ENCODE measurements at places on chromosomes 6 and 20.
A peak's percentile ranks its signal among the peaks of the same experiment; 100 is the strongest.

DNA sequence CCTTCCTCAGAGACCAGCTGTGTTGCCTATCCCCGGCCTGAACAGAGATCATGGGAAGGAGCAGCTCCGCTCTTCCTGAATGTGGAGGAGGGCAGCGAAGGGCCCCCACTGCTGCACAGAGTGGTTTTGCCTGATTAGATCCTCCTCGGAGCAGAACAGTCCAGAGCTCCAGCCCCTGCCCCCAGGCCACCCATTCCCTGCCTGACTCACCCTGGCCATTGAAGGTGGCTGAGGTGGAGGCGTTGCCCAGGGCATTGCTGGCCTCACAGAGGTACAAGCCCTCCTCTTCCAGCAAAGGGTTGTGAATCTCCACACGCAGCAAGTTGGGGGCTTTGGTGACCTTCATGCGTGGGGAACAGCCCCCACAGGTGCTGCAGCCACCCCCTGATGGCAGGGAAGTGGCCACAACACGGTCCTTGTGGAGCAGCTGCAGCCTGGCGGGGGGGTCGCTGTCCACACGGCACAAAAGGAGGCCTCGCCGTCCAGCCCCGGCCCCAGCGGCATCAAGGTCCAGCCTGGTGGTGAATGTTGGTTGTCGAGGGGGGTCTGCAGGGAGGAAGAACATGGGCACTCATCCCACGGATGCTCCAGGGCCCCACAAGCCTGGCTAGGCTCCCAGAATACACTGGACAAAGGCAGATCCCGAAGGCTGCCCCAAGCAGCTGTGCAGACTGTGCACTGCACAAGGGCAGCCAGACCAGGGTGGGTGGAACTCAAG lies 14.7 kb downstream of the SIGLEC1 start:
- no peak for DNase-seq

DNA sequence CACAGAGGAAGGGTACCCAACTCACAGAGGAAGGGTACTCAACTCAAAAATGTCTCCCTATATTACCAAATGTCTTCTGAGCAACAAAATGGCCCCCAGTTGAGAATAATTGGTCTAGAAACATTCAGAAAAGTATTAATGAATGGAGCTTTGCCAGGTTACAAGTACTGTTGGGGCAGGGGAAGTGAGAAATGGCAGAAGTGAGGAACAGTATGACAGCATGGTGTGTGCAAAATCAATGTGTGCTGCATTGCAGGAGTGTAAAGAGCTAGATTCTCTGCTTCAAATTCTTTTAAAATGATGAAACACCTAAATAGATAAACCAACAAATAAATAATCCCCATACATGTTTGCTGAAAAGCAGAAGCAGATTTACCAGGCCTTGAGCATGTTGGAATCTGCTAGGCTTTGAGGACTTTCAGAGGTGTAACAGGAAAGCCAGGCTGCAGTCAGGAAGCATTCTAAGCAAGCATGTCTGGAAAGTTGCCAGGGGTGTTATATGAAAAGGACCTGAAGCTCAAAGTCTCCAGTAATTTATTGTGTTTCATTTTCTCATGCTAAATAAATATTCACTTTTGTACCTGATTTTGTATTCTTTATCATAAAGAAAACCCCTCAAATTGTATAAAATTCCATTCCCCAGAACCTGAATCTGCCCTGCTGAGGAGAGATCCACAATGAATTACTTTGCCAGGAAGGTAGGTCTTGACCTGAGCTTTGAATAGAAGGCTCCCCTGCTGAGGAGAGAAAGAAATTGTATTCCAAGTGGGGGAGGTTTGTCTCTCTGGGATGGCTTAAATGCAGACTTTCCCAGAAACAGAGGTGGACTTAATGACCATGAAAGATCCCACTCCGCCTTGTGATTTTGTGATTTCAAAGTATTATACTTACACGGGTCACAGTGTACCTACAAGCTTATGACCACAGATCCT lies 265.0 kb upstream of the MARCKS start:
- no peak for DNase-seq

GRCh38 chr6:149264629-149265028 lies 52.9 kb upstream of the TAB2 start:
- DNase-seq = no peak

DNA sequence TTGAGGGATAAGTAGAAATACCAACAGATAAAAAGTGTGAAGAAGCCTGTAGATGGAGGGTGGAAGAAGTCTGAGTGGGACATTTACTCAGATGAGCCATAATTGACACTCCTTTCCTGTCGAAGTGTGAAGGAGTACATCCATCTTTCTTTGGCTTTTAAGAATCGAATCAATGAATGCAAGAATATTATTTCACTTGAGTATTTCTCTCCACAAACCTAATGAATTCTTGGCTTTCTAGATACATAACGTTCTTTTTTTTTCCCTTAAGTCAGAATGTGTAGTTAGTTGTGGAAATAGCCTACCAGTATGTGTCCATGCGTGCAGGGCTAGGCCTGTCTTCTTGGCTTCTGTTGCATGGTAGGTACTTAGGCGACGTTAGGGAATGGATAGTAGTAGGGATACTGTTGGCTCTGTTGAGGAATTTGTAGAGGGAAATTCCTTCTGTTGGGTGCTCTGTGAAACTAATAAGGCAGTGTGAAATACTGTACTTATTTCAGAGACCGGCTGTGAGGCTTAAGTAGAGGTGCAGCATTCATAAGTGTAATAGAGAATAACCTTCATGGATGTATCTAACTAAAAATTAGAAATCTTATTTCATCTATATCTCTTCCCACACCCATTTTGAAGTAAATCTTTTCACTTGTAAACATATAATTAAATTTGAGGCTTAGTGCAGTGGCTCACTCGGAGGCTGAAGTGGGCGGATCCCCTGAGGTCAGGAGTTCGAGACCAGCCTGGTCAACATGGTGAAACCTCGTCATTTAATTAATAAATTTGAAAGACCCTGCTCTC lies 1.5 kb downstream of the RPS18 start:
- DNase-seq = no peak

DNA sequence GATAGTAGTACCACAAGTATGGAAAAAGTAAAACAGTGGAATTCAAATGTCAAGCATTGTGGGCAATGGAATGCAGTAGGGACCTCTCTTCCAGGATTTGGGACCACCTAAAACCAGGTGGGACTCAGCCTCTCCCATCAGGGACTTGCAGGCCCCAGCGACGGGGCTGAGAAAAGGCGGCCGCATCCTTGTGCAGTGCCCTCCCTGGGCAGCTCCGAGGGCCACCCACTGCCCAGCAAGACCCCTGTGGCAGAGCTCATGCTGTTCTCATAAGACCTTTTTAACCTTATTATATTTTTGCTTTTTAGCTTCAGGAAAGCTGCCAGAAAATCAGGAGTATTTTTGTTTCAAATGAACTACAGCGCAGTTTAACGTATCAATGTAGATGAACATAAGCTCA lies 142.6 kb upstream of the RPS6KA2 start:
- no peak for DNase-seq

DNA sequence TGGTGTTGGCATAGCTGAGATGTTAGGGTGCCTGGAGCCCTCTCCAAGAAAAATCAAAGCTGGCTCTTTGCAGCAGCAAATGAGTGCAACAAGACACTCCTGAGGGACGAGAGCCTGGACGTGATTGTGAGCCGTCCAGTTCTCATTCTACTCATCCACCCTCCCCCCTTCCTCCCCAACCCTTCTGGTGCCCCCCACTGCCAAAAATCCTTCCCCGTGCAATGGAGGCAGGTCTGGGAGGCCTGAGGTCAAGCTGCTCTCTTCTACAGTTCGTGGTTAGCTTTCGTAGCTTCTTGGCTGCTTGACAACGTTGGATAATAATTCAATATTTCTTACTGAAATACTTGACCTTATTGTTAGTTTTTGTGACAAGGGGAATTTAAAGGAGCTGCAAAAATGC lies 185.3 kb upstream of the SUPT3H start:
- DNase-seq = no peak

DNA sequence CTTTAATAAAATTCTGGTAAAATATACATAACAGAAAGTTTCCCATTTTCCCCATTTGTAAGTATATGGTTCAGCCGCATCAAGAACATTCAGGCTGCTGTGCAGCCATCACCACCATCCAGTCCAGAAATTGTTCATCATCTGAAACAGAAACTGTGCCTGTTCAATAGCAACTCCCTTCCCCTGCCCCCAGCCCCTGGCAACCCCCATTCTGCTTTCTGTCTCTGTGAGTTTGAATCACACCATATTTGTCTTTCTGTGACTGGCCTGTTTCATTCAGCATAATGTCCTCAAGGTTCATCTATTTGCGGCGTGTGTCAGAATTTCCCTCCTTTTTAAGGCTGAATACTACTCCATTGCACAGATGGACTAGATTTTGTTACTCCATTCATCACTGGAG lies 19.1 kb downstream of the VSTM2L start:
- DNase-seq = no peak

DNA sequence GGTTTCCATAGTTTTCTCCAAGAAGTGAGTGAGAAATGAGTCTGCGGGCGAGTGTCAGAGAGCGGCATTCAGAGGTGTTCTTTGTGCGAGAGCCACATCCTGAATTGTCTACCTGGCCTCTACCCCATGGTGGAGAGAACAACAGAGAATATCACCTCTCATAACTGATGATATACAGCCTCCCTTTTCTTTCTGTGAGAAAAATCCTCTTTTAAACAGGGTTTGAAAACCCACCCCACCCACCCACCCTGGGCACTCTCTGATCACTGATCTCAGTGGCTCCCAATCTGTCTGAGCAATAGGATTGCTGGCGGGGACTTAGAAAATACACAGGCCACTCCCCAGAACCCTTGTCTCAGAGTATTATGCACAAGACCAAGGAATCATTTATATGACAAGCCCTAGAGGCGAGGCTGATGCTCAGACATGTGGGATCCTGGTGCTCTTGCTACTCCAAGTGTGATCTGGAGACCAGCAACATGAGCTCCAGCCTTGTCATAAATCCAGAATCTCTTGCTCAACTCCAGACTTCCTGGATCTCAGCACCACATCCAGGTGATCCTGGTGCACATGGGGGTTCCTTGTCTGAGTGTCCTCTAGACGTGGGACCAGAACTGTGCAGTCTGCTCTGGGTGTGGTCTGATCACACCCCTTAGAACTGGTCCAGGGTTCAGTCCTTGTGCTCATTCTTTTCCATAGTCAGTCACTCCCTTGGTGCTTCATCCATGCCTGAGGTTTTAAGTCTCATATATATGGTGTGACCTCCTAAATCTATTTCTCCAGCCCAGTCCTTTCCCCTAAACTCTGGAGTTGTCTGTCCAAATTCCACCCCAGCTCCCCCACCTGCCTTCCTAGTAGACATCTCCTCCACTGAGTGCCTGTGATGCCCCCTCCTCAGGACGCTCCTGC lies 5.3 kb downstream of the HLA-B start:
- no peak for DNase-seq

DNA sequence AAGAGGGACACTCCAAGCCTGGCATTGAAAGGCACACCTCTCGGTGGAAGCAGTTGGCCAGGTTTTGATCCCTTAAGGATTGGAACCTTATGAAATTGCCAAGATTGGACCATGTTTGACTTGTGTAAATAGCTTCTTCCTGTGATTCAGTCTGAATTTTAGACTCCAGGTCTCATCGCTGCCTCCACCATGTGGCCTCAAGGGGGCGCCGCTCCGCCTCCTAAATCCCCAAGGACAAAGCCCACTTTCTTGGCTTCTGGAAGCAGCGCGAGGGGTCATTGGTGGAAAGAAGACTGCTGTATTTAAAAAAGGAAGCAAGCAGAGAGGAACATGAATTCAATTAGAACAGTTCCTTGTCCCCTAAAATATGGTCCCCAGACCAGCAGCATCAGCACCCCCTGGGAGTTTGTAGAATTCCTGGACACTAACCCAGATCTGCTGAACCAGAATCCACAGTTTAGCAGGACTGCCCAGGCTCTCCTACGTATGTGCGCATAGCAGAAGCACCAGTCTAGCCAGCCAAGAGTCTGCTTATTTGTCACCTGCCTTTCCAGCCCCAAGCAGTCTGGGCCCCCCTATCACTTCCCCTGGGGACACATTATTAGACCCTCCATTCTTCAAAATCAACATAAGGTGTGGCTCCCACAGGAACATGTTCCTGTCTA lies 108.5 kb downstream of the LY86 start:
- peak; percentile 90 for DNase-seq

GRCh38 chr6:52642368-52642767 lies 28.5 kb upstream of the TMEM14A start:
- DNase-seq = peak; percentile 84

DNA sequence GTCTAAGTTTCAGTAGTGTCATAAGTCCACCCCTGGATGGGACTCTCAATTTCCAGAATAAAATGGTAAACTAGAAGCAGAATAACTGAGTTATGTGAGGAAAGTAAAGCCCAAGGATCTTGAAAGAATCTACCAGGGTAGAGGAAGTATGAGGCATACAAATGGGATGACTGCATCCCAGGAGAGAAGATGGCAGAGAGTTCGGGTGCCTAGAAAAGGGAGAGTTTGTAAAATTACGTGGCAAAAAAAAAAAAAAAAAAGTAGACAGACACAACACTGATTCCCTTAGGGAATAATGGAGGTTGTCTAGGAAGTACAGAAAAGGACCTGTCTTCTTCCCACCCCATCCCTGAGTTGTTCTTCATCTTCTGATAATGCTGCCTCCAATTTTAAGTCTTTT lies 3.4 kb downstream of the GABBR1 start:
- no peak for DNase-seq

DNA sequence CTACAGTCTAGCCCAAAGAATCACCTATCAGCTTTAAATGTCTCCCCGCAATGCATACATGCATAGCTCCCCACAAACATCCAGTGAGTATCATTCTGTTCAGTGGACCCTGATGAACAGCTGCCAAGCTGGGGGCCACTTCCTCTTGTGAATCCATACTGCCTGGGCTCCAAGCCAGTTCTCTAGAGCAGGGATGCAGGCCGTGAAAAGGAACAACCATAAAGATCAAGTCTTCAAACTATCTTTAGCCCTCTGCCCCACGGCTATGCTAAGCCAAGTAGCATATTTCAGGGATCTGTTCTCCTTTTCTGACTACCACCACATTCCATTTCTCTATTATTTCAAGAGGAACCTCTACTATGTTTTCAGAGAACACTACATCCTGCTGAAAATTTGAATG lies 191.7 kb upstream of the BTBD3 start:
- DNase-seq = no peak

GRCh38 chr6:16804546-16805242 lies 43.4 kb upstream of the ATXN1 start:
- peak; percentile 85 for DNase-seq

DNA sequence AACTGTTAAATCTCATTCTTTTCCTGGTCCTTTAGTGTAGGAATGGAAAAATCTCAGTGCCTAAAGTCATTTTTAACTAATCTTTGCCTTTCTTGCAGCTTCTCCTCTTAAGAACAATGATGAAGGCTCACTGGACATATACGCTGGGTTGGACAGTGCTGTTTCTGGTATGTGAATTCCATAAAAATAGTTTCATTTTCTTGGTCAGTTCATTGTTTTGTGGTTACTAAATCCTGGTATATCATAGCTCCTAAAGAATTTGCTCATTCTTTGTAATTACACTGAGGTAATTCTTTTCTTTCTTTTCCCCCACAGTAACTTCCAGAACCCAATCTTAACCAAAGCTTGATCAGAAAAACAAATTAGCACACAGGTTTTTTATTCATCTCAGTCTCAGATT lies 23.4 kb downstream of the CASP8AP2 start:
- DNase-seq = no peak
